ENCODE measurements at places on chromosomes 7 and 10.

- no peak for DNase-seq
These were observed 50.0 kb downstream of the SLC37A3 start for GRCh38 chr7:140348161-140348849.

DNA sequence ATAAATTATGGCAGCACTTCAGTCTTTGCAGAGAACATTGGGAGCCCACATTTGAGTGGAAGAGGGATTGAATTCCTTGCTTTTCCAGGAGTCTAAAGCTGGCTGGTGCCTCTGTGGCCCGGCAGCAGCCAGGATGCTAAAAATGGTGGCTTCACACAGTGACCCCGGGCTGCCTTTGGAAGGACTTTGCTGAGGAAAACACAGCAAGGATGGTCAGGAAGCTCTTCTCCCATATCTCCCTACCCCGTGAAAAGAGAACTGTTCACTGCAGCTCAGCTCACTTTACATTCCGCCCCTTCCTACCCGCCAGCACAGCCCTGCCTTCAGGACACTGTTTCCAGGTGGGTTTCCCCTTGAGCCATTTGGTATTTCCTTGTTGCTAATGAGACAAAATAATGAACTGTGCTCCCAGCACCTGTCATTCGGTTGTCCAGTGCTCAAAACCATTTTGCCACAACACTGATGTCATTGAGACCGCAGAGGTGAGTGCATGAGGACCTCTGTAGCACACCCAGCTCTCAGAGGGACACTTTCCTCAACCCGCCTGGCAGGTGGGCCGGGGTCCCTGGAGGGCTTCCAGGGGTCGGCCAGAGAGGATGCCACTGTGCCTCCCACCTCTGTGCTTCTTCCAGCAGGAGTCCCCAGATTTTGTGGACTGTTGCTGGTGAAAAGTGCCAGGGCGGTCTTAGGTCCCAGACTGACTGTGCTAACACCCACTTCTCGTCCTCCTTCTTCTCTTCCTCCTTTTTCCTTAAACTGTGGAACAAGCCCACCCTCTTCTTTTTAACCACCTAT is 255.7 kb upstream of the PPP2R2D start:
- DNase-seq: no peak

- DNase-seq: no peak
These were observed 457.5 kb downstream of the ACTR3B start for GRCh38 chr7:153217032-153217431.

GRCh38 chr7:88101769-88102168 is 118.1 kb downstream of the SRI start:
- no peak for DNase-seq

DNA sequence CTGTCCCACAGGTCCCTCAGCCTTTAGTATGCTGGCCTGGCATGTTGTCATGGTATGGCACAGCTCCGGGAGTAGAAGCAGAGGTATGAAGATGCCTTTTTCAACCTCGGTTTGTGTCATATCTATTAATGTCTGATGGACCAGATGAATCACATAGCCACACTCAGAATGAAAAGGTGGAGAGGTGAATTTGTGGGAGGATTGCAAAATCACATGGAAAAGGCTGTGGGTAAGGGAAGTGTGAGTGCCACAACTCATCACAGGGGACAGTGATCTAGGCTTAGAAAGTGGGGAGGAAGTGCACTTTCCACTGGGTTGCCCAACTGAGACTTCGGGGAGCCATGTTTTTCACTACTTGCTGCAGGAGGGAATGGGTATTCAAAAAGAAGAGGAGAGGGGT is 190.7 kb downstream of the WDR11 start:
- no peak for DNase-seq

DNA sequence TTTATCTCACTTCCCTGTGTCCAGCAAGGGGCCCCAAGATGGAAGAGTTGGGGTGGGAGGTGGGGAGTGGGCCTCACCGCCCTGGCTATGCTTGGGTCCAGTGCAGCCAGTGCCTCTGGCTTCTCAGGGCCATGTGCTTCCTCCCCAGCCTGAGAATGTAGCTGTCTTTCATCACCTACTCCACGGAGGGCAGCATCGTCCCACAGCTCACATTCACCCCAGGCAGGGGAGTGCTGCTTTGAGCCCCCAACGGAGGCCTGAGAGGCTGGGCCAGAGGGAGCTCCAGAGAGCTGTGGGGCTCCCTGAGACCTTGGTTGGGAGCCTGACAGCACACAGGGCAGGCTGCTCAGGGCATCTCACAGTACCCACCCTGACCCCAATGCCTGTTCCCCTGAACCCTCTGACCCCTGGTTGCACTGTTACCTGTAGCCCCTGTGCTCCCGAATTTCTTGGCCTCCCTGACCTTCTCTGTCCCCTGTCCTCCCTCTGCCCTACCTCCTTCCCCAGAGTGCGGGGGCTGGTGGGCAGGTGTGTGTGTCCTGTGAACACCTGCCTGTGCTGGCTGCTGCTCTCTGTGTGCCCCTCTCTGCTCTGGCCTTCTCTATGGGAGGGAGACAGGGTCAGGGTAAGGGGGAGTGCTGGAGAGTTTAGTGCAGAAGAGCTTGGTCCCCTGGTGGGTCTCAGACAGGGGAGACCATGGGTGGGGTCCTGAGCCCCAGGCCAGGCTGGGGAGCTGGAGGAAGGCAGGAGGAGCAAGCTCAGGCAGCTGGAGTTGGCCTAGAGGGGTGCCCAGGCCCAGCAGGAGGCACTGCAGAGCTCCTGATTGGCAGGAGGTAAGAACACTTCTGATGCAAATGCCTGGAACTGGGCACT is 19.6 kb upstream of the ZNF488 start:
- DNase-seq: no peak

DNA sequence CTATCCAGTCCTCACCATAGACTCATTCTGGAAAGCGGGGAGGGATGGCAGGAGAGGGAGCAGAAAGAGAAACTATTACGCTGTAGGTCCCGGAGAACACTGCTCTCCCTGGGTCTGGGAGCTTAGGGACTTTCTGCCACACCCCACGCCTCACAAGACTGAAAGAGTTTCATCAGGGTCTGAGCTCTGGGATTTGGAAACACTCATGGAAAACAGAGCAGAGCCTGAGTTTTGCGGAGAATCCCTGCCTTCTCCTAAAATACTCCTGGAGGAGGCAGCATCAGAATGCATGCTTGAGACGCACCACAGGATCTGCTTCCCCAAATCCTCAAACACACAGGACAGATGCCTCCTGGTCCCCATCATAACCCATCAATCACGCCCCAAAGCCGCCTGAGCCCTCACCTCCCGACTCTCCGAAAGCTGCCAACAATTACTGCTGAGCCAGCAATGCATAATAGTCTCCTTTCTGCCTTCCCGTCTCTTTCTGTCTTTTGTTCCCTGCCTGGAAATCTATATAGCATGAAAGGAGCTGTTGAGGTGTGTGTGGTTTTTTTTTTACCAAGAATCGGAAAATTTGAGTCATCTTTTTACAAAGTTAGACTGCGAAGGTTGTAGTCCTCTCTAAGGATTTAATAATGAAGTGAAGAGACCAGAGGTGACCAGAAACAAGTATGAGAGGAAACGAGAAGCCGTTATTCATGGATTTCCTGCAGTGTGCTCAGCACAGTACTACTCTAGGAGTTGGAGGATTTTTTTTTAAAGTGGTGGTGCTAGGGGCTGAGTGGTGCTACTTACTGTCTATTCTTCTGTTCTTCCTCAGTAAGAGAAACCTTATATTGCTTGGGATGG is 37.7 kb downstream of the ASB13 start:
- DNase-seq: no peak

GRCh38 chr10:106078895-106079576 is 1085.5 kb downstream of the SORCS1 start:
- DNase-seq: no peak

DNA sequence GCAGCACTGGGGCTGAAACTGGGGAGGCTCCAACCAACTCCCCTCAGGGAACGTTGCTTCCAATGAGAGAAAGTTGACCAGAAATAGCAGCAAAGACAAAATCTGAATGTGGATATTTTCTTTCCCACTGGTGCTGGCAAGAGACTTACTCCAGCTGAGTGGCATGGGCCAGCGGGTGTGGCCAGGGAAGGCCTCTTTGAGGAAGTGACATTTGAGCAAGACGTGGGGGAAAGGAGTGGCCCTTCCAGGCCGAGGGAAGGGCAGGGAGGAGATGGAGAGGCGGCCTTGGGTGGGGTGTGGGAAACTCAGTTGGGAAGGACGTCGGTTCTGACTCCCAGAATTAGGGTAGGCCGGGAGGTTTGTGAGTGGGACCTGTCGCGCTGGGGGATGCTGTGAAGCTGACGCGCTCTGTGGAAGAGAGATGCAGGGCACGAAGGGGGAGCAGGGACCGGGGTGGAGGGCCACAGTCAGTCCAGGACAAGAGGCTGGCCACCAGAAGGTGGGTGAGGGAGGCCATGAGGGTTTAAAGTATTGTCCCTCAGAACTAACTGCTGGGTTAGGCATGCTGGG is 96.7 kb upstream of the IKZF1 start:
- DNase-seq: no peak

GRCh38 chr10:97149079-97149531 is 36.7 kb downstream of the SLIT1 start:
- no peak for DNase-seq

- DNase-seq: no peak
These were observed 290.1 kb upstream of the ZMIZ1 start for GRCh38 chr10:78778444-78779338.

DNA sequence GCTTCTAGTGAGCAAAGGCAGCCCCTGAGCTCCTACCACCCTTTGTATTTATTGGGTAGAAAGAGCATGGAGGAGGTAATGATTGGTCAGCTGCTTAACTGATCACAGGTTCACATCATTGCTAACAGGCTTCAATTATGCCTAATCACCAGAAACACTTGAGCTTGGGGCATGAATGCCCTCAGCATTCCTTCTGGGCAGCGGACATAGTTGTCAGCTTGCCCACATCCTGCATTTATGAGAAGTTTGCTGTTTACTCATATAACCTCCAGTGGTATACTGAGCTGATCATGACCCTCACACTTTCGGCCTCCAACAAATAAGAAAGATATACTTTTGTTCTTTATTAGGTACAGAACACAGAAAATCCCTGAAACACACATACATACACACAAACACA is 140.3 kb upstream of the ODAD2 start:
- no peak for DNase-seq

DNA sequence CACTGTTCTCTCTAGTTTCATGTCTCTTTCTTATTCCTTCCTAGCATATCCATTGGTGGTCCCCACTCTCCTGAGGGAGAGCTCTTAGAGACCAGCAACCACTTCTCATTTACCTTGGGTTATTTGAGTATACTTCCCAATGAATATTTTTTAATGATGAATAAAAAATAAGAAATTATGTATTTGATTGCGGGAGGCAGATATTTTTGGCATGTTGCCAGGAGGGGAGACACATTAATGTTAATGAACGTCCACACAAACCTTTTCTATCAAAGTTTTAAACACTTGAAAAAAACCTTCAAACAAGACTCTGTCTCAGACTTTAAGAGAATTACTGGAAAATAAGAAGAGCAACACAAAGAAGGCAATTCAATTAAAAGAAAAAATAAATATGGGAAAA is 260.6 kb upstream of the MAGI2 start:
- DNase-seq: no peak

- DNase-seq: no peak
These were observed 131.0 kb upstream of the BET1 start for GRCh38 chr7:94135180-94135579.

- no peak for DNase-seq
These were observed 1241.7 kb downstream of the GATA3 start for GRCh38 chr10:9296190-9296589.

DNA sequence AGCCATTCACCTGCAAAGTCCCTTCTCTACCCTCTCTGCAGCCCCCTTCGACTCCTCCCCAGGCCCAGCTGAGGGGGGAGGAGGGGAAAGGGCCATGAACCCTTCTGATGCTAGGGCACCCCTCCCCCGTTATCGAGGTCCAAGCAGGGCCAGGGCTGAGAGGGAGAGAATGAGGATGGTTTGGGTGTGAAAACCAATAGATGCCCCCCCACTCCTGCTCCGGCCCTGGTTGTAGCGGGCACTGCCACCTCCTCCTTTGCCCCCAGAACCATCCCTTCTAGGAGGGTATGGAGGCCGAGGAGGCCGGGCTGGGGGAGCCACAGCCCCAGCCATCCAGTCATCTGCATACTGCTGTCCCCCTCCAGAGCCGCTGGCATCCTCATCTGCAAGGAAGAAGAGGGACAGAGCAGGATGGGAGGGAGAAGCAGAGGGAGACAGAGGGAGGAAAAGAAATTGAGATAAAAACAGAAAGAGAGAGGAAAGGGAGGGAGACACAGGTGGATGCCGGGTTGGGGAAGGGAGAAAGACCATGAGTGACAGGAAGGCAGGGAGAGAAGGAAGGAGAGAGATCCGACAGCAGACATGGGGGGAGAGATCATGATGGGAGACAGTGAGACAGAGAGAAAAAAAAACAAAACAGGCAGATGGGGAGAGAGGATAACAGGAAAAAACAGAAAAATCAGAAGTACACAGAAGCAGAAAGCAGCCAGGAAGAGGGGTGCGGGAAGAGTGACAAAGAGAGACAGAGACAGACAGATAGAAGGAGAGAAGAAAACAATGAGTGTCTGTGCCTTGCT is 1.9 kb upstream of the GAL3ST4 start:
- DNase-seq: no peak

All from T47D (cell line).